ENCODE measurements at places on chromosomes 5 and 9.

DNA sequence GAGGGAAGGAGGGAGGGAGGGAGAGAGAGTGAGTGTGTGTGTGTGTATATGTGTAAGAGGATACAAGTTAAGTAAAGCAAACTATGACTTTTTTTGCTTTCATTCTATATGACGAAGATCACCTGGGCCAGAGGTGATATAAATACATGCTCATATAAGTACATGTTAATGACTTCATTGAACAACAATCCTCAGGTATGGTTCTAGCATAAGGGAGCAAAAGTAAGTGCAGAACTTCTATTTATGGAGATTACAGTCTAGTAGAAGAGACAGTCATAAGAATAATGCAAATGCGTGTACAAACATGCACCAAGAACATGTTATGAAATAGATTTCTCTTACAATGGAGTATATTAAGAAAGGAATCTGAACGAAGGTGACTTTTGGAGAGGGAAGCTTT, 1804.0 kb downstream of the MAT2B start:
- no peak for DNase-seq

GRCh38 chr9:91882627-91883026, 67.4 kb downstream of the ROR2 start:
- DNase-seq: no peak

DNA sequence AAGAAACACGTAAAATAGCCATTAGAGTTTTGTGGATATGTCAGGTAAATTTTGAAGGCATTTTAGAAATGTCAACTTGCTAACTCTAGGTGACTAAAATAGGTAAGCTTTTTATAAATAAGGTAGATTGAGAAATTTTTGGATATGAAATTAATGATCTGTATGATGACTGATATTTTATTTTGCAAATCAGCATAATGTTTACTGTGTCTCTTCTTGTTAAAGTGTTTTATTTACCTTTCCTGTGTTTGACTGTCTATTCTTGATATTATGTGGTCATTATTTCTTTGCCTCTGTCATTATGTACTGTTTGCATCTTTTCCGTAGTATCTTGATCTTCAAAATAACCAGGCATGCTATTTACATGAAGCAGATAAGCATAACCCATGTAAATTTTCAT, 58.4 kb downstream of the ZCCHC7 start:
- DNase-seq: no peak

DNA sequence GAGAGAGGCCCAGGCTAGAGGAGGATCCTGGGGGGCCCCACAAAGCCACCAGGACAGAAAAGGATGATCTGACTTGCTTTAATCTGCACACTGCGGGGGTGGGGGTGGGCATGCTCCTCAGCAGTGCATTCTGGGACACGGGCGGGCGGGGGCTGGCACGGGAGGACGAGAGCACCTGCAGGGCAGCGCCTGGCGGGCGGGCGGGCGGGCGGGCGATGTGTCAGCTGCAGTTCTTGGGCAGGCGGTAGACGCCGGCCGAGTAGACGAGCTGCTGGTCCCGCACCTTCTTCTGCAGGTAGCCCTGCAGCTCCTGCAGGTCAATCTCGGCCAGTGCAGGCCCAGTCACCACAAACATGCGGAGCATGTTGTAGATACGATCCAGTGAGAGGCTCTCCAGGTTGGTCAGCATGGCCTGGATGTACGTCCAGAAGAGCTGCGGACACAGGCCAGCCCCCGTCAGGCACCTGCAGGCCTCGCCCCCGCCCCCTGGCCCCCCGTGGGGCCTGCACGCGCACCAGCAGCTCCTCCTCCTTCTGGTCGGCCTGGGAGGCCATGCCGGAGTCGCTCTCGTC, 3.0 kb upstream of the TMEM210 start:
- DNase-seq: no peak

- no peak for DNase-seq
Observed at GRCh38 chr9:92176800-92177185, 61.6 kb upstream of the SPTLC1 start.

DNA sequence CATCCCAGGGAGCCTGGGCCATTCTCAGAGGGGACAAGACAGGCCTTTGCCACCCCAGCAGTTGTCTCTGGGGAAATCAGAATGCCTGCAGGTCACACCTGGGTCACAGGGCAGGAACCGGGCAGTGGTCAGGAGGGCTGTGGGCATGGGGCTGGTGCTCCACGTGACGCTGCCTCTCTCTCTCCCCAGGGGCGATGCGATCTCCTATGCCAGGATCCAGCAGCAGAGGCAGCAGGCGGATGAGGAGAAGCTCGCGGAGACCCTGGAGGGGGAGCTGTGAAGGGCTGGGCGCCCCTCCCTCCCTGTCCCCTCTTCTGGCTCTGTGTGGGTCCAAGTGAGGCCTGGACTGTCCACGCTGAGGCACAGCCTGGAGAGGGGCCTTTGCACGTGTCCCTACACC, 8.6 kb downstream of the CACFD1 start:
- no peak for DNase-seq

DNA sequence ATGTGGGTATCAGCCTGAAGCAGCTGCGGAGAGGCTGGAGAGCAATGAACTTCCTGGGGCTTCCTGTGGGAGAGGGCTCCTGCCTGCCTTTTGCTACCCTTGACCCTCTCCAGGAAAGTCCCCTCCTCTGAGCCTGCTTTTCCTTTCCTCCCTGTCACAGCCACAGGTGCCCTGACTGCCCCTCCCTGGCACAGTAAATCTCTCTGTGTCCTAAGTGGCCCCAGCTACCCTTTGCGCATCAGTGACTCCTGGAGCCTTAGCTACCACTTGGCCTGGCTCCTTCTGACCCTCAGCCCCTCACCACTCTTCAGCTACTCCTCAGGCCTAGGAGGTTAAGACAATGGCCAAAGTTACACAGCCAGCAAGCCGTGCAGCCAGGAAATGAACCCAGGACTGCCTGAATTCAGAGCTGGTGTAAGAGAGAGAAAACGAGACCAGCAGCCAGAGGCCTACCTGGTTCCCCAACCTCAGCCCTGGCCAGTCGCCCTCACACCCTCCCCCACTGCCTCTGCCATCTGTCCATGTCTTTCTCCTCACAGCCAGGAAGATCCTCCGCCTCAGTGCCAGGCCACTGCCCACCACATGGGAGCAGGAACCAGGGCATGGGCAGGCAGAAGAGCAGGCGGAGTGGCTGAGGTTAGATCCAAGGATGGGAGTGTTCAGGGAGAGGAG, 18.6 kb downstream of the CNTFR start:
- no peak for DNase-seq

DNA sequence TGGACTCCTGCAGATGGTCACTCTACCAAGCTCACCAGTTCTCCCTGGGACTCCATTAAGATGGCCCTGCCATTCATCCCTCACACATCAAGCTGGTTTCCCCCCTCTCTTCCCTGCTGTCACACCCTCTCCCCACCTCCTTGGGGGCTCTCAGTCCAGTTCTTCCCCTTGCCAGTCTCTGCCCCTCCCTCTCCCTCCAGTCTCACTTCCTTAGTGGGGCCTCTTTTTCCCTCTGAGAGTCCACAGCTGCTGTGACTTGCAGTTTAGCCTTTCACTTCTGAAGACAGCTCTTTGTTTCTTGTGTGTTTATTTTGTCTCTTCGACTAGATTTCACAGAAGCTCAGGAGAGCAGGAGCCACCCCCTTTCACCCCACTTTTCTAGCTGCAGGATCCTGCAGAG, 10.5 kb downstream of the DOCK2 start:
- DNase-seq: no peak

- peak; percentile 41 for DNase-seq
Observed at GRCh38 chr5:74035521-74035937, 409.5 kb downstream of the ARHGEF28 start.

GRCh38 chr5:126965487-126965886, 64.9 kb downstream of the MARCHF3 start:
- no peak for DNase-seq

DNA sequence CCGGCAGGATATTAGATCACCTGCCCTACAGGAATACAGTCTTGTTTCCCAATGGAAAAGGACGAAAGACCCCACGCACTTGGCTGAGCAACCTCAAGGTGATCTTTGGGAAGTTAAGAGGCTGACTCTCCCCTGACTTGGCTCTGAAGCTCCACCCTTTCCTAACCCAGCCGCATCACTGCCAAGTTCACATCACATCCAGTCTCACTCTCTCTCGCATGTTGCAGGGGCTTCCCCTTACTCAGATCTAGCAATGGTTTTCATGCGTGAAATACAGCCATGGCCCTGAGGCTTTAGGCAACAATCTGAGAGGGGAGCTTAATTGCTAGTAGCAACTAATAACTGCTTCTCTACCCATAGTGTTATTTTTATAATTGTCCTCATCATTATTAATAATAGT, 211.6 kb downstream of the DOCK8 start:
- no peak for DNase-seq

DNA sequence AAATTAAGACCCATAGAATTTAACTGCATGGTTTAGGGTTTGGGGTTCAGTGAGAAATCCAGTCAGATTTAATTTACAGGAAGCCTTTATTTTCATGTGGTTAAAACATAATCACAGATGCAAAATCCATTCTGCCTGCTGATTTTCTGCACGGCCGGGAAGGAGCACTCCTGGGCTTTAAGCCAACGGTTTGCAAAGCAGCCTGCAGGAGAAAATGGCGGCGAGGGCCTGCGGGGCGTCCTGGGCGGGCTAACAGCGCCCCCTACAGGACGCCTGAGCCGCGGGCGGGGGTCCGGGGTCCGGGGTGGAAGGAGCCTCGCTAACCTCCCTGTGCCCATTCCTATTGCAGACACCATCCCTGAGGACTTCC, 47.6 kb downstream of the THBS4 start:
- DNase-seq: peak; percentile 80

GRCh38 chr5:137286025-137286610, 213.0 kb downstream of the SPOCK1 start:
- no peak for DNase-seq

DNA sequence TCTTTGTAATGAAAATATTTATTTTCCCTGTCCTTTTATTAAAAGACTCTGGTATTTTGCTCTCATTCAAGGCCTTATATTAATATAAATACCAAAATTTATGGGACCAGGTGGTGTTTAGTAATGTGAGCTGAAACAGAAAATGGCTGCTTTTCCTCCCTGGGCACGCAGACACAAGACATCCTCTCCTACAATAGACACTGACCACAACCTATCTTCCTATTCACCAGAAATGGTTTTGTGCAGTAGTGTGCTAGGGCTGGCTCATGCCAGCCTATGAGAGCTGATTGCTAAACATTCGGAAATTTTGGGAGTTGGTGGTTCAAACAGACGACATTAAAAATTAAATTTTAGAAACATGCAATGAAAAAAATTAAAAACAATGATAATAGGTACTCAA, 338.2 kb downstream of the BNC2 start:
- DNase-seq: no peak

DNA sequence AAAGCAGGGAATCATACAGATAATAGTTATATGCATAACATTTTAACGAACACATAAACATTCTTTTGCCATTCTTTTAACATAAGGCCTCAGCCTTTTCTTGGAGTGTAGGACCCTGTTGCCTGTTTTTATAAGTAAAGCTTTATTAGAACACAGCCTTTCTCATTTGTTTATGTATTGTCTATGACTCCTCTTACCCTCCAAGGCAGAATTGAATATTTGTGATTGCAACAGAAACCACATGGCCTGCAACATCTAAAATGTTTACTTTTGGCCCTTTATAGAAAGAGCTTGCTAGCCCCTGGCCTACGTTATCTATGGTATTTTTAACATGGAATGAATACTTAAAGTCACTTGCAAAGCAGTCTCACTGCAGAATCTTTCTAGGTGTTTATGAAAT, 2.6 kb downstream of the SLC31A1 start:
- no peak for DNase-seq

DNA sequence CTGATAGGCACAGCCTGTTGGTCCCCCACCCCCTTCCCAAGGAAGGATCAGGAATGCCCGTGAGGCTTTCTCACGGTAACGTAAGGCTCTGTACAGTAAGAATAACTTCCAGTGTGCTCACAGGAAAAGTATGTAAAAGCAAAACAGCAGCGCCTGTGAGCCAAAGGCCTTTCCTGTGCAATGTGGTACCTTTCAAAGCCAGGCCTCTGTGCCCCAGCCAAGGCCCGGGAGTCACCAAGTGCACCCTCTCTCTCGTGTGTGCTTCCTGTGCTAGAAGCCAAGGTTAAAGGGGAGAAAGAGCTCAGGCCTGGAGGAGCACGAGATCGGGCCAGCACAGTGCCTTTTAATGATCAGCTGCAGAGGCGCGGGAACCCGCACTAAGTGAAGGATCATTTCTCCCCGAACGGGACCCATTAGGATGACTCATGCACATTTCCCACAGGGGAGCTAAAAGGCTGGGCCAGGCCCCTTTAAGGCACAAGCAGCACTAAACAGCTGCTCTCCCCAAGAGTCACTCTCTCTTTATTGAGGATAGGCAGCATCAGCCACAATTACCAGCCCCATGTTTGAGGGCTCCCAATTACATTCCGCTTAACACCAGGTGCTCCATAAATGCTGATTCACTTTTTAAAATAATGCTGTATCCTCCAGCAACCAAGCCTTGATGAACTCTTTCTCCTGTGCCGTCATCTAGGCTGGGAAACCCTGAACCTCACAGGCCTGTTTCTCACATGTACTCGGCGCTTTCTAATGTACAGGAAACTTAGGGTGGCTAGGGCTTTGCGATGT, 42.8 kb downstream of the SHB start:
- DNase-seq: no peak

DNA sequence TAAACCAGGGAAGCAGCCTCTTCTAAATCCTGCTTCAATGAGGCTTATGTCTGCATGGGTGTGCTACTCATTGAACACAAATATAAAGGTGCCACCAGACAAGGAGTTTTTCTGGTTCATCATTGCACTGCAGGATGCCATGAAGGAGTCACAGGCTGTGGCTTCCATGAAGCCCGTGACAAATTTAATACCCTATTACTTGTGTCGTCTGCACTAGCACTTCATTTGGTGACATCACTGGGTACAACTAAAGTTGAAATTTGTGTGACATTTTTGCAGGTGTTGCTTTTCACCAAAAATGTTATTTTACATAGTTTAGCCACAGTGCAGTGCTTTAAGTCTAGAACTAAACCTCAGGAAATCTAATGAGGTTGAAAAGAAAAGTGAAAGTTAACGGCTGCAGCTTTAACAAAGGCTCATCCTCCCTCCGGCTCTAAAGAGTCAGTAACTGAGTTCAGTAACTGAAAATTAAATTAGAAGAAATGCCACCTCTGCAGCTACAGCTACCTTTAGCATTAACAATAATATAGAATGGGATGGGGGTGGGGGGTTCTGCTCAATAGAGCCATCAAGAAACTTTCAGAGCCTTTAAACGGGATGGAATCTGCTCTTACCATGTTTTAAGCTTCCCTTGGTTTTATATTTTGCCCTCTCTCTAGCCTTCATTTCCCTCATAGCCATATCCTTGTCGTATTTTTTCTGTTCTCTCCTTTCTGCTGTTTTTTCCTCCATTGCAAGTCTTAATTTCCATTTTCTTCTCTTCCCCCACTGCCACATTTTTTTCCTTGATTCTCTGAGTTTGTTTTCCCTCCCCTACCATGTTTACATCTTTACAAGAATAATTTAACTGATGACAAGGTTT, 233.8 kb upstream of the TMEM161B start:
- DNase-seq: peak; percentile 58

GRCh38 chr5:73201547-73202513, 28.8 kb downstream of the TMEM174 start:
- peak; percentile 61 for DNase-seq
